ENCODE measurements at places on chromosomes 12 and 14. TPM values are rescaled to one million over a fixed set of nuclear protein-coding genes. Genes with fewer than 3 reads are reported as not detected.
A peak's percentile ranks its signal among the peaks of the same experiment; 100 is the strongest.

GRCh38 chr14:100348784-100349685 lies 25.9 kb downstream of the SLC25A47 start:
- ATAC-seq = no peak

- ATAC-seq = no peak
These were observed 22.2 kb upstream of the CFAP54 start for GRCh38 chr12:96466939-96467751.

DNA sequence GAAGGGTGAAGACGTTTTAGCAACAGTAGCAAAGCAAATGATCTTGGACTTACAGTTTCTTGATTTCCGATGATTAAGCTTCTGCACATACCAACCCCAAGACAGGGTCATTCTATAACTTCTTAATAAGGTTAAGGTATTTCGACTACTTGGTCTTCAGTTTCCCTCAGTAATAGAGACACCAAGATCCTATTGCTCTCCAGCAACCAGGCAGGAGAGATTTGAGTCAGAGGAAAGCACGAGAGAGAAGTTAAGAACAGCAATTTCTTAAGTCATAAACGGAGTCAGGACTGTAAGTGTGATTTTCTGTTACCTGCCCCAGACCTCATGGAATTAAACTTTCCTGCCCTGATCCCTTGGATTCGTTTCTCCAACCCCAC lies 215.6 kb downstream of the TTC8 start:
- no peak for ATAC-seq

FBLN5 gene
- total RNA-seq = 98.3 TPM

DNA sequence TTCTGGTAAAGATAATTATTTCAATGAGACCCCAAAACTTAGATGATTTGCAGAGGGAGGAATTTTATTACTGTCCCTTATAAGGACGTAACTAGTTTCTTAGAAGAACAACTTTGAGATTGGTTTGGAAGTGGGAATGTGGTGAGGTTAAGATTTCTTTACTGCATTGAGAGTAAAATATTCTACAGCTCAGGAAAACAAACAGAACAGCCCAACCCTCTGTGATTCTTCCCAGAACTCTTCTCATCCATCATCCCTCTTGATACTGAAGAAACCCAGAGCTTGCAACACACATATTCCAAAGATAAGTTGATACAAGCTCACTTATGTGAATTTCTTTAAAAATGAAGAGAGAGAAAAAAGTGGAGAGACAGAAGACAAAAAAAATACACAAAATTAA lies 234.2 kb downstream of the CRADD start:
- ATAC-seq = no peak

DNA sequence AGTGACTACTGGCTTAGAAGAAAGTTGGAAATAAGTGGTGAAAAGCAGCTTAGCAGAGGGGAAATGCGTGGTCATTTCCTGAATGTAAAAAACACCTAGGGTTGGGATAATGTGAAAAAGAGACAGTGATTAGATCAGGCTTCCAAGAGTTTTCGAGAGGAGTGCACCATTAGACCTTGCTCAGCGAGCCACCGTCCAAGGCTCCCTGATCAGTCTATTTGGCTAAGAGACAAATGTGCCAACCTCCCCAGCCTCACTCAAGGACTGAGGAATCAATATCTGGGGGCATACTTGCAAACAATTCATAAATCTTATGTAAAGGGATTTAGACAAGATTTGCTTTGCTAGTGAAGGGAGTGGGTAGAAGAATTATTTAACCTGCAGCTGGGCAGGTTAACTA lies 594.5 kb downstream of the NRXN3 start:
- no peak for ATAC-seq

MAP1LC3B2 gene
- 1.1 TPM for total RNA-seq

GRCh38 chr12:55891310-55891709 lies 36.4 kb downstream of the PYM1 start:
- ATAC-seq = no peak

DNA sequence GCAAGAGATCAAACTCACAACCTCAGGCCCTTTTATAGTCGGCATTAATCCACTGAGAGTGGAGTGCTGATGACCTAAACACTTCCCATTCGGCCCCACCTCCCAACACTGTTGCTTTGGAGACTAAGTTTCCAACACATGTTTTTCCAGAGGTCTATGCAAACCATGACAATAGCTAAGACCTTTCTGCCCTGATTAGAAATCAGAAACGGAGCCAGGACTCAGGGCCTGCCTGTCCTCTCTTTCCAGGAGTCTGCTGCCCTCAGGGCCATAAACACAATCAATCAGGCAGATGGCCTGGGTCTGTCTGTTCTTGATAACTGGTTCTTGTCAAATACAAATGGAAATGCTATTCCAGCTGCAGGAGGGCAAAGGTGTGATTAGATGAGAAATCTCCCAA lies 97.2 kb upstream of the PSMC1 start:
- ATAC-seq = no peak

PRR4 gene
- 1.9 TPM for total RNA-seq

CLEC6A gene
- not detected for total RNA-seq

DNA sequence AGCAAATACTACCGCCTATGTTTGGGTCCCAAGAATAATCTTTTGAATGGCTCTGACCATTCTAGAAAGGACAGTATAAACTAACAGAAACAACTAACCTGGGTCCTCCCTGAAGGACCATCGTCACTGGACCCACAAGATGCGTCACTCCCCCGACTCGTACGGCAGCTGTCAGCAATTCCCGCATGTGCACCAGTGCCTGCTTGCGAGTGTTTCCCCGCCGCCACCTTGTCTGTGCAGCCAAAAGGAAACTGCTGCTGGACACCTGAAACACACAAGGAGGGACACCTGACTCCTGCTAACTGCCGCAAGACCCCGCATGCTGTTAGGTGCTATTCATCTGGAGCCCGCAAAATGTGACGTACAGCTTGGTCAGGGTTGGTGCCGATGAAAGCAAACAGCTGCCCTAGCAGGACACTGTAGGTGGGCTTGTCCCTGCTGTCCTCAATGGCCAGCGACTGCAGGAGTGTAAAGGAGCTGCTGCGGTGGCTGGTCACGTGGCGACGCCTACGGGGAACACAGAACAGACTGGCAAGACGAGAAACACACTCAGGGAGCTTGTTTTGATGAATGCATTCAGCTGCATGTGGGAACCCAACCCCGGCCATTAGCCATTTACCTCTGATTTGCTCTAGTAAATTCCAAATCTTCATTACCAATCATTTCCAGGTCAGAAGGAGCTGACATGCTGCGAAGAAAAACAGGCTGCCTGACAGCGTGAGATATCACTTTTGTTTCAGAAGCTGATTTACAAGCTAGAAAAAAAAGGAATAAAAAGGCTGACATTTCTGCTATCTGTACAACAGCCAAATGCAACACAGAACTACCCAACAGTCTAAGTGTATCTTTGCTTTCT lies 118.1 kb downstream of the TRAFD1 start:
- no peak for ATAC-seq

- no peak for ATAC-seq
These were observed 60.9 kb upstream of the TMEM263 start for GRCh38 chr12:106894774-106895173.

SLC2A13 gene
- total RNA-seq = 20.4 TPM

DNA sequence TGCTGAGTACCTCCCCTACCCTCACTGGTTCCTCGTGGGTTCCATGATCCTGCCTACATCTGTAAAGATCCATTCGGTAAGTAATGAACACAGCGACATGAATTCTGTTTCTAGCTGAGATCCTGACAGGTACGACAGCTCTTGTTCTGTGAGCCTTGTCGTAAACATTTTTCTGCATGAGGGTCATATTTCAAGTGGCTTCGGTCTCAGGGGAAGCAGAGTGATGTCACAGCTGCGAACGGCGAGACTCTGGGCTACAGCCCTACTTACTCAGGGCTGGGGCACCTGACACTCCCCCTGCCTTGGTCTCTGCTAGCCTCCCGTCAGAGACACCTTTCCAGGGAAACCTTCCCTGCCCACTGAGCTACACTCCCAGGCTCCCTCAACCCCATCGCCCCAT lies 85.8 kb downstream of the RBM19 start:
- no peak for ATAC-seq

DNA sequence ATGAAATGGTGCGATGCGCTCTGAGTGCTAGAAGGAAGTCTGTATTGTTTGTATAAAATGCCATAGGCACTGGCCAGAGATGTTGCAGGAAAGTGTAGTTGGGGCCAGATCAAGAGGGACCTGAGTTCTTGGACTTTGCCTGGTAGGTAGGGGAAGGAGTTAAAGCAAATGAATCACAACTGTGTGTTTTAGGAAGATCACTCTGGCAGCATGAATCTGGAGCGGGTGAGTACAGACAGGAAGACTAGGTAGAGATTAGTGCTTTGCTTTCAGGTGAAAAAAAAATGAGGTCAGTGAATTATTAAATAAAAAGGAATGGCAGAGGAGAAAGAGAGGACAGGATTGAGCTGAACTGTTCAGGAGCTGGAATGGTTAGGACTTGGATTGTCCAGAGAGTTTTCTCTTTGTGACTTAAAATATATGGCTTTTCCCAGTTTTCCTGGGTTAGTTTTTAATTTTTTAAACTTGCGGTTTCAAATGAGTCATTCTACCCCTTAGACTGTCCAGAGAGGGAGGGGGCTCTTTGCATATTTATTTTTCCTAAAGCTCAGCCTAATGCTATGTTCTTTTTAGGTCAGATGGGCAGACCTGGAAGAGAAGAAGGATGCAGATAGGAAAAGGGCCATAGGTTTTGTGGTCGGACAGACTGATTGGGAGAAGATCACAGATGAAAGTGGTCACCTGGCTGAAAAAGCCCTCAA lies 41.1 kb downstream of the PROX2 start:
- ATAC-seq = no peak

DNA sequence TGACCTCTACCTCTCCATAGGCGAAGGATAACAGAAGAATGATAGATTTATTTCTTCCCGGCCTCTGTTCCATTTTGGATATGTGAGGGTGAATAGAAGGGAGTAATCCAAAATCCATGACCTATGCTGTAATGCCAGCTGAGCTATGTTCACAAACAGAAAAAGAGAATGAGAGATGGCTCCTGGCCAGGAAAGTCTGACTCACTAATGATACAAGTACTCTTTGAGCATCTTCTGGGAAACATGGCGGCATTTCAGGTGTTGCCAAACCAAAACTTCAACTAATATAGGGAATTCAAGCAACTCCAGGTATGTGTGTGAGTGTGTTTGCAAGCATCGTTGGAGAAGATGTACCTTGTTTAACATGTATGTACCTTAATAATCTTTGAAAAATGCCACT lies 55.1 kb downstream of the MED13L start:
- ATAC-seq = peak; percentile 86

CHGA gene
- not detected for total RNA-seq

LYZ gene
- 7.6 TPM for total RNA-seq

- no peak for ATAC-seq
These were observed 133.3 kb upstream of the LMNTD1 start for GRCh38 chr12:25686351-25686750.

DNA sequence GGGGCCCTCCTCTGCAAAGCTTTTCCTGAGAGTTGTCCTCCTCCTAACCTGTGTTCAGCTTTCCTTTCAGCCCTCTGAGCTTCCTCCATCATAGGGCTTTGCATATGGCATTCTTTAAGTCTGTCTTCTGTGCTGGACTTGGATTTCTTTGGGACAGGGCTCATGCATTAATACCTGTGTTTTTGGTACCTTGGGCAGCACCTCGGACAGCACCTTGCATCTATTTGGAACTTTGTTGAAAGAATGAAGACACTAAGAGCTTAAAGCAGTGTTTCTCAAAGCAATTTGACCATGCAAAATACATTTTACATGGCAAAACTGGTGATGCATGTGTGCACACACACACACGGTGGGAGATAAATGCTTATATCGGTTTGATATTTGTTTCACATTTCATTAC lies 115.0 kb upstream of the SRRM4 start:
- no peak for ATAC-seq

GRCh38 chr14:21136024-21136423 lies 19.8 kb downstream of the OR5AU1 start:
- no peak for ATAC-seq

DNA sequence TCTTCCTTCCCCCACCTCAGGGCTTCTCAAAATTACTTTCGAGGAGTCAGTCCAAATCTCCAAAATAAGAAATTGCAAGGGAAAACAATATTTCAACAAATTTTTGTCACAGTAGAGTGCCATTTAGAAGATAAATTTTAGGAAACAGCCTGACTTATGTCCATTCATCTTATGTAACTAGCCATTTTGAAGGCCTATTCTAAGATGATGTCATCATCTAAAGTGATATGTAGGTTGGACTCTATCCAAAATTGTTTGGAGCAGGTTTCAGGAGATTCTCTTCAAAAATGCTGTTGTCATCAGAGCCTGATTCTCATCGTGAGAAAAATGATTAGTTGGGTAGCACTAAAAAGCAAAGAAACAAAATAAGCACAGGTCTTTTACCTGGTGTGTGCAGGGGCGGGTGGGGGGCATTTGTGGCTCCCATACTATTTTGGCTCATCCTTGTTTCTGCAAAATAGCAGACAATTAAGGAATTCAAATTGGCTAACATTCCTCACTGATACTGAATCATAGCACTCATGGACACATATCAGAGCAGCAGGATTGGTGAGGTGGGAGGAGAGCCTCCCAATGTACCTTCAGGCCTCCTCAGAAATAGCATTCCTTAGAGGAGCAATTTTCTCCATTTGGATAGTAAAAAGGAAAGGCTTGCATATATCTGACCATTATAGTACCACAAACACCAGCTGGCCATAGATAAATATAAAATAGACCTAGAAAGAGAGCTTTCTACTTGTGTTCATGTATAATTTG lies 360.9 kb upstream of the NAV3 start:
- ATAC-seq = no peak

STAB2 gene
- not detected for total RNA-seq

DNA sequence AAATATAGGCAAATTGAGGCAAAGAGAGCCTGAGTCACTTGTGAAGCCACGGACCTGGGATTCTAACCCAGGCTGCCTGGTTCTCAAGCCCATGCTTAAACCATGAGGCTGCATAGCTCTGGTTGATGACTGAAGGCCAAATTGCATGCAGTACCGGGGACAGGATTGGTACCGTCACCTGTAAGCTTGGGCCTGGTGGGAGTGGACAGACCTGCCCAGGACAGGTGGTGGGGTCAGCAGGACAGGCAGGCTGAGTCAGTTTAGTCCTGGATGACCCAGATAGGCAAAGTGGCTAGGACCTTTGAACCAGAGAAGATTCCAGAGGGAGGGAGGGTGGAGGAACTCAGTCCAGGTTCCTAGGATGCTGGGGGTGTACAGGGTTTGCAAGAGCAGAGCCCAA lies 25.8 kb downstream of the RIN3 start:
- ATAC-seq = no peak

OAS2 gene
- total RNA-seq = 8.2 TPM

WIF1 gene
- not detected for total RNA-seq

DNA sequence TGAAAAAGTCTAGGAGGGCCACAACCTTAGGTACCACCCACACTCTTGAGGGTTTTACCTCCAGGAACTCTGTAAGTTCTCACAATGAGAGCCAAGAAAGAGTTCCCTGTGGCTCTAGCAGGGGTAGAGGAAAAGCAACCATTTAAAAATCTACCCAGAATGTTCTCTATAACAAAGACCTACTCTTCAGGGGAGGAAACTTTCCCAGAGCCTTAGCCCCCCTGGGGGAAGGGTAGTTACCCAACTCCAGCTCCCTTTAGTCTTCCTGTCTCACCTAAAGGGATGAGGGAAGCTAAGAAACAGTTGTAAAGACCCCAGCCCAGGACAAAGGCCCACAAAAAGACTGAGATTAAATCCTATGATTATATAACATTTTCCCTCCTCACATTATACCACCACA lies 46.2 kb upstream of the JDP2 start:
- ATAC-seq = no peak
